Bone marrow (tissue), 2 donors: ENCODE measurements at places on chromosomes 6 and 20.
A peak's percentile ranks its signal among the peaks of the same experiment; 100 is the strongest.

DNA sequence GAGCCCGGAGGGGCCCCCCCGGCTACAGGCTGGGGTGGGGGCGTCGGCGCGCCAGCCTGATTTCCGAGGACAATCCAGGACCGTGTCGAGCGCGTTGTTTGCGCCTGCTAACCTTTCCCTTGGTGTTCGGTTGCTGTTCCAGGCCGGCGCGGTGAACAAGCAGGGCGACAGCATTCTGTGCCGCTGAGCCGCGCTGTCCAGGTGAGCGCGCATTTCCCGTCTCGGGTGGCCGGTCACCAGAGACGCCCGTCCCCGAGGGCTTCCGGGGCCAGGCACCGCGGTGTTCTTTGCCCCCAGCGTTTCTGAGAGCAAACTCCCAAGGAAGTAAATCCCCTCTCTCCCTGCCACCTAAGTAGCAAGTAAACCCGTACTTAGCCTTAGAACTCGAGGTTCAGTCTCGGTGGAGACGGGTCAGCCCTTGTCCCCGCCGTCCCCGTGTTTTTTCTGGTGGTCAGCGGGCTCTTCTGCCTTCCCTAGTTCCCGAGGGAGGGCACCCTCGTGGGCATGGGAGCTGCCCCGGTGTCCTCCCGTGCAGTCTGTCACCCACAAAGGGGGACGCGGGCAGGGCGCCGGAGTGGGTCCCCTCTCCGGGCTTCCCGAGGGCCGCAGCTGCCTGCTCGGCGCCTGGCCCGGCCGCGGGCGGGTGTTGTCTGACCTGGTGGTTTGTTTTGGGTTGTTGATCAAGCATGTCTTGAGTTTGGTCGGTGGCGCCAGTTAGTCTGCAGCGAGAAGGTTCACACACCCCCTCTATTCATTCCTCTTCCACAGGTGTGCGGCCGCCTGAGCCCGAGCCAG, 1.5 kb downstream of the ID4 start:
- no peak for DNase-seq

DNA sequence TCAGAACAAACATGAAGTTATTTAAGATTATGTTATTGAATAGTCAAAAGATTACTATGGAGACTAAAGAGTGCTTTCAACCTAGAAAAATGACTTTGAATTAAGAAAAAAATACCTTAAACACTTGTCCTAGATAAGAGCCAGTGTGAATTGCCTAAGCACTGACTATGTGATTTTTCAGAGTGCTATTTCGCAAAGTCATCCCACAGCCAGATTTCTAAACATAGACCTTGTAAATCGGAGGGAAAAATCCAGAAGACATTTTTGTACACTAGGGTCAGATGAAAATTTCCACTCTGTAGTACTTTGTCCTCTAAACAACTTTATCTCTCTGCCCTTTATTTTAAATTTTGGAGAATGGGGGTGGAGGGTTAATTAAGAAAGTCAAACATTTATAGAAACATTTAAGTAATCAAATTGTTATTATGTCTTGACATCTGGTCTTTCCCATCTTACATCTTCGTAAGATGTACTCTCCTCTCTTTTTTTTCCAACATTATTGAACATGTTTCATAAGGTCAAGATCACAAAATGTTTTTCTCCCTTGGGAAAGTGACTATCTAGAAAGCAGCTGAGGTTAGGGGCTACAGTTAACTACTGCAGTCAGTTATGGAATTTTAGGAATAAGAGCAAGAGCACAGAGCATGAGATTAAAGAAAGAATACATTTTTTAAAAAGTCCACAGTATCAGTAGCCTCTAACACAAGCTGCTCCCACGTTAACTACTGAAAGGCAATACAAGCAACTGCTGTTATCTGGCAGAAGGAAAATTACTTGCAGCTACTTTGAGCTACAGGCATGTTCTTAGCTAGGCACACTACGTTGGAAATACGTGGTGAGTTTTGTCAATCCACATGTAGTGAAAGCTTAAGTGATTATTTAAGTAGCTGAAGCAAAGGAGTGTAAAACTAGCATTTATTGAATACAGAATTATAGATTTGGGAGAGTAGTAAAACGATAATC, 648.5 kb downstream of the HTR1B start:
- no peak for DNase-seq

DNA sequence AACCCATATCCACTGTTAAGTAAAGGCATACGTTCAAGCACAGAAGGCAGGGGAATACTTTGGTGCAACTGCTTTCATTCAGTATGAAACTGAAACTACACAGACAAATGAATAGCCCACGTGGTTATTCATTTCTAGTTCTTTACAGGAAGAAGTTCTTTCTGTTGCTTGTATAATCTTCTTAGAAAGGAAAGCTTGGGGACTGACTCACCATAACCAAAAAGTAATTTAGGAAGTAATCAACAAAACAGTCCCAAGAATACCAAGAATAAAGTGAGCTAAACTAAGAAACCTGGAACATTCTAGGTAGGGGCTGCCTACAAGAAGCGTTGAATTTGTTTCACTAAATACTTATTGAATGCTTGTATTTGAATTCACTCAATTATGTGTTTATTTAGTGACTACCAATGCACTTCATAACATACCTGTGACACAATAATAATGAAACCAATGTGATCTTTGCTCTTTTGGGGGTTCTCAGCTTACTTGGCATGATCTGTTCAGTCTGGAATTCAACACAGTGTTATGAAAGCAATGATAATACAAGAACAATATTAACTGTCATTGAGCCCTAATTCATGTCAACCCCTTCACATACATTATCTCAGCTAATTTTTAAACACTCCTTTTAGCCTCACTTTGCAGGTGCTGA, 25.1 kb upstream of the KIAA0408 start:
- DNase-seq, result peak; percentile 58

GRCh38 chr20:25686081-25687067, 10.3 kb downstream of the ZNF337 start:
- DNase-seq, result no peak

DNA sequence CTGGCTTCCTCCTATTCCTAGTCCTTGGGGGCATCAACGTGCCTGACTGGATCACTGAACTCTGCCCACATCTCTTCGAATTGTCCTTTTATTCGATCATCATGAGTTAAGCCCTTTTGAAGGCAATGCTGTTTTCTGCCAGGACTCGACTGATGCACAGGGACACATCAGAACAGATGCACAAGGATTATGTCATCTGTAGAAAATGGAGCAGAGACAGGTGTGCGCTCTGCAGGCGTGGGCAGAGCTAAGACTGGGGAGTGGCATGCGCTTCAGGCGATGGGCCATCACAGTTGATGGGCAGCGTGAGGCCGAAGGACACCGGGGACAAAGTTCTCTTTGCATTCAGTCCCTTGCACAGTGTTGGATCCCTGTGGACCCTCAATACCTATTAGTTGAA, 13.1 kb downstream of the GABRR1 start:
- no peak for DNase-seq

- DNase-seq, result no peak
Observed at GRCh38 chr20:62122654-62123449, 577 bp downstream of the LSM14B start.

- peak; percentile 89 for DNase-seq
Observed at GRCh38 chr20:31723319-31724078, 831 bp upstream of the BCL2L1 start.

GRCh38 chr20:19711126-19711525, 46.9 kb upstream of the RIN2 start:
- no peak for DNase-seq

- no peak for DNase-seq
Observed at GRCh38 chr6:107618672-107619071, 128.8 kb downstream of the SOBP start.

- no peak for DNase-seq
Observed at GRCh38 chr6:41871691-41872090, 23.5 kb downstream of the USP49 start.

- no peak for DNase-seq
Observed at GRCh38 chr6:28124971-28125353, 553 bp downstream of the ZSCAN16 start.

DNA sequence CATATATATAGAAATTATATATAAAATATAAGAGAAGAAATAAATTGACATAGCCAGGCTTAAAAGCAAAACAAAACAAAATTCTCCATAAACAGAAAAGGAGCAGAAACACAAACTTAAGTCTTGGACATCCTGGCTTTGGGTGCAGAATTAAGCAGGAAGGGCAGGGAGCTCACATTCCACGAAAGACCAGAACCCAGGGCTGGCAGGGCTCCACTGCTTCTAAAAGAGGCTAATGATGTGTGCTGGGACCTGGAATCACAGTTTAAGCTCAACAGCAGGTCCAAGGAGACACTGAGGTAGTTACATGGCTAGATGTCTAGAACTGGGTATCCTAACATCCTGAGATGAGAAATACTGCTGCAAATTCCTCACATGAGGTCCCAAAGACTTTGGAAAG, 210.3 kb downstream of the WDR27 start:
- no peak for DNase-seq

- DNase-seq, result no peak
Observed at GRCh38 chr6:40438246-40438887, 148.8 kb downstream of the LRFN2 start.

- DNase-seq, result no peak
Observed at GRCh38 chr20:42734660-42735368, 454.9 kb downstream of the PTPRT start.

DNA sequence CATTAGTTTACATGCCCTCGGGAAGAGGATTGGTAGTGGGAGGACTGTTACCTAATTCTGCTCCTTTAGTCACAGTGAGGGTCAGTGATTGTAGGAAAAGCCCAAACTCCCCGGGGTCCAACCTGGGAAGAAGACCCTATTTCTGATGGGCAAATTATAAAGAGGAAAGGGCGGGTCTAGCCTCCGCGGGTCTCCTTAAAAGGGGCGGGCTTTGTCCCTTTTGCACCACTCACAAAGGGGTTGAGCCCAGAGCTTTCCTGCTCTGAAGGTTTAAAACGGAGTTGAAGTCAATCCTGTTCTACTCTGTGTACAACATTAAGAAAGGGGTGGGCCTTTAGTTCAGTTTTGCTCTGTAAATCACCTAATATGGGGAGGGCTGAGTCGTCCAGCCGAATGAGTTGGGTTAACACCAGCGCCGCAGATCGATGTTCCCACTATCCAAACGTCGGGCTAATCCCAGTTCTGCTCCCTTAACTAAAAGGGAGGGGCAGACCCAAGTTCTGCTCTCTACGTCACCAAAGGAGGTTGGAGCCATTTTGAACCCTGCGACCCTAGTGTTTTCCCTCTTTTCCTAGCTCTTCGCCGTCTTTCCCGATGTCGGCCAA, 920 bp upstream of the RNF5 start:
- DNase-seq, result no peak

DNA sequence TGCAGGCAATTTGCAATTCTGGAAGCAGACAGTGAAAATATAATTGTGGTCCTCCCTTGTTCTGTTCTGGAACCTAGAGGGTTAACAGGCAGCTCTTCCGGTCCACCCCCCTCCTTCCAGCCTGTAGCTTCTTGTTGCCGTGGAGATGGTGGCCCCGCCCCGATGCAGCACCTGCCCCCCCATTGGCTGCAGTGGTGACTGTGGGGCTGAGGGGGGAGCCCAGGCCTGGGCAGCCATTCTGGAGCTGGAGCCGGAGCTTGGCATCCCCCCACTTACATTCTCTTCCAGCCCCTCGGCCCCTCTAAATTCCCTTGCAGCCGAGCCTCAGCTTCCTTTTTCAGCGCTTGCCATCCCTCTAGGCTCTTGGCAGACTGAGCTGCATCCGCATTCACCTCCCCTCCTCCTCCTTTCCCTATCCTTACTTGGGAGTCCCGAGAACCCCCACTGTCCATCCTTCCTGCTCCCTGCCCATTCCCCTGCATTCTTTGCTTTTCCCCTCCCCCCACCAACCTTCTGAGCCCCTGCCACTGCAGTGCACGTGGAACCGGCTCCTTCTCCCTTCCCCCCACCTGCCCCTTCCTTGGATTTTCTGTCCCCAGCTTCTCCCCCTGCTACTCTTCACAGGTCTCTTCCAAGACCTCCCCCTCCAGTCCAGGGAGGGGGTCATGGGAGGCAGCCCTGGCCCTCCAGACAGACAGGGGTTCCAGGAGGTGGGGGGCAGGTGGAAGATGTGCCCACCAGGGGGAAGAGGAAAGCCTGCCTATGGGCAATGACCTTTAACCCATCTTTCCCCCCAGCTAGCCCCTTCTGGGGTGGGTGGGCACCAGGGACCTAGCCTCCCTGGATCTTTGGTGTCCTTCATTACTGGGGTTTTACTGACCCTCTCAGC, 11.4 kb downstream of the SYNGAP1 start:
- no peak for DNase-seq

- no peak for DNase-seq
Observed at GRCh38 chr6:167538746-167539145, 213.9 kb downstream of the TTLL2 start.

- DNase-seq, result no peak
Observed at GRCh38 chr20:20204256-20204655, 151.9 kb downstream of the CFAP61 start.

DNA sequence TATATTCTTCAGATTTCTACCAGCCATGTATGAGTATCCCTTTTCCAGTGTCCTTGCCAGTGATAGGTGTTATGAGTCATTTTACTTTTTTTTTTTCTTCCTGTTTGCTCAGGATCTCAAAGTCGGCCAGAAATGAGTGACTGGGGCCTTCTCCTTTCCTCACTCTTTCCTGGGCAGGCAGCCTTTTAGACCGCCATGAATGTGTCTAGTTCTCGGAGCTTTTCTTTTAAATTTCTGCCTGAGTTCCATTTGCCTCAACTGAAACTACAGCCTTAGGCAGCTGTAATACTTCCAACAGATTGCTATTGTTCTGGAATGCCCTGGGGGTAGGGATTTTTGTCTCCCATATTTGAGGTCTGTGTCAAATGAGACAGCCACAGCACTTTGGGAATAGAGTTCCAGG, 83.7 kb downstream of the STXBP5 start:
- no peak for DNase-seq

GRCh38 chr6:1475174-1475573, 85.8 kb downstream of the FOXF2 start:
- DNase-seq, result no peak

- DNase-seq, result no peak
Observed at GRCh38 chr6:161141173-161141572, 132.7 kb downstream of the AGPAT4 start.

- DNase-seq, result no peak
Observed at GRCh38 chr20:63365601-63366389, 4.6 kb upstream of the CHRNA4 start.

DNA sequence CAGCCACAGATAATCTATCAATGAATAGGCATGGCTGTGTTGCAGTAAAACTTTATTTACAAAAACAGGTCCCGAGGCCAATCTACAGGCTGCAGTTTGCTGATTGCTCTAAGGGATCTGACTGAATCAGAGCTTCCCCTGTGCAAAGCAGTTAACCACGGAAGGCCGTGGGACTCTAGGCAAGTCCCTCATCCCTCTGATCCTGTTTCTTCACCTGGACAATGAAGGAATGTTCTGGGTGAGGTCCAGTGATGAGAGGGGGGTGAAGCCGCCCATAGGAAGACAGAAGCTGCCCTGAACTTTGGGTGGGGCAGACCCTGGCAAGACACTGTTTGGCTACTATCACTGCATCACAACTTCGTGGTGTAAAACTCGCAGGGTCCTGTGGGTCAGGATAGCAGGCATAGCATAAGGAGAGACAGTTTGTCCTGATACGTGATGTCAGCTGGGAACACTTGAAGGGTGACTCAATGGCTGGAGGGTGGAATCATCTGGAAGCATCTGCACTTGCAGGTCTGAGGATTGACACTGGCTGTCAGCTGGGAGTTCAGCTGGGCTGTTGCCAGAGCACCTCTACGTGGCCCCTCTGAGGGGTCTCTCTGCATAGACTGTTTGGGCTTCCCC, 33.3 kb upstream of the TGM2 start:
- DNase-seq, result no peak
